Astrocyte of the spinal cord (primary cell): ENCODE measurements at places on chromosomes 13 and 19.

- DNase-seq: no peak
These were observed 574 bp downstream of the SH3GL1 start for GRCh38 chr19:4399812-4400134.

- DNase-seq: no peak
These were observed 35.4 kb downstream of the KL start for GRCh38 chr13:33051632-33052031.

GRCh38 chr19:35059006-35059798 lies 17.7 kb downstream of the HPN start:
- DNase-seq: no peak

DNA sequence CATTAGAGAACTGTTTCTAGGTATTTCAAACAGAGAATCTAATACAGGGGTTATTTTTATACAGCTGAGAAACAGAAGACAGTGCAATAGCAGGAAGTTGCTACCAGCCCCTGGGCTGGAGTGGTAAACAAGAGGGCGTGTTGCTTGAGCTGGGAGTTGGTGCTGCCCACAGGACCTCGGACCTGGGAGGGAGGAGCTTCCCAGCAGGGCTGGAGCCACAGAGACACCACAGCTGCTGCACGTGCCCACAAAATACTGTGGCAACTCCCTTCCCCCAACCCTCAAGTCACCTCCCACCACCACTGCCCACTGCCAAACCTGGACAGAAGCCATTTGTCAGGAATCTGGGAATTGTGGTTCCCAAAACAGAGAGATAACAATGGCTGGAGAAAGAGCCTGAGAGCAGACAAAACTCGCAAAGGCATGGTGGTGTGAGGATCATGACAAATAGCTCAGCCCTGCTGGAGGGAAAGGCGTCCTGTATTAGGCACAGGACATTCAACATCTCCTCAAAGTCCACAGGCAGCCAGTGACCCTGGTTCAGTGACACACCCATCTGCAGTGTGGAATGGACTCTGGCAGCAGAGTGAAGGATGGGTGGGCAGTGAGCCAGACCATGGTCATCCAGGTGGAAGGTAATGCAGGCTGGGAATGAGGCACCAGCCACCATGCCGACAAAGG lies 57.2 kb downstream of the SPATA13 start:
- no peak for DNase-seq

- peak; percentile 34 for DNase-seq
These were observed 483.2 kb downstream of the DIAPH3 start for GRCh38 chr13:59680429-59681024.

DNA sequence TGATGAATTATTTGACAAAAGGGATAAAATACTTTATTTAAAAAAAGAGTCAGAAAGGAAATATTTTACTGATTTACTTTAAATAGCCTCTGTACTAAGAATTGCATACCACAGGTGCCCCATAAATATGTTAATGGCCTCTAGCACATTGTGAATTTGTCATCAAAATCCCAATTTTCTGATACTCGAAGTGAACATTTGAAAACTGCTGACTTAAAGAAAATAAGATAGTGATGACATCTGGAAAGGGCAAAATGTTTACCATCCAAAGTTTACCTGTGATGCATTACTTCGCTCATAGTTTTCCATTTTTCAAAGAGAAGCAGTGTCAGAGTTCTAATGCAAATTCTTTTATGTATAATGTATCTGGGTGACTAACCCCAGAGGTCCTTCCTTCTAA lies 455.4 kb downstream of the KLF5 start:
- no peak for DNase-seq

DNA sequence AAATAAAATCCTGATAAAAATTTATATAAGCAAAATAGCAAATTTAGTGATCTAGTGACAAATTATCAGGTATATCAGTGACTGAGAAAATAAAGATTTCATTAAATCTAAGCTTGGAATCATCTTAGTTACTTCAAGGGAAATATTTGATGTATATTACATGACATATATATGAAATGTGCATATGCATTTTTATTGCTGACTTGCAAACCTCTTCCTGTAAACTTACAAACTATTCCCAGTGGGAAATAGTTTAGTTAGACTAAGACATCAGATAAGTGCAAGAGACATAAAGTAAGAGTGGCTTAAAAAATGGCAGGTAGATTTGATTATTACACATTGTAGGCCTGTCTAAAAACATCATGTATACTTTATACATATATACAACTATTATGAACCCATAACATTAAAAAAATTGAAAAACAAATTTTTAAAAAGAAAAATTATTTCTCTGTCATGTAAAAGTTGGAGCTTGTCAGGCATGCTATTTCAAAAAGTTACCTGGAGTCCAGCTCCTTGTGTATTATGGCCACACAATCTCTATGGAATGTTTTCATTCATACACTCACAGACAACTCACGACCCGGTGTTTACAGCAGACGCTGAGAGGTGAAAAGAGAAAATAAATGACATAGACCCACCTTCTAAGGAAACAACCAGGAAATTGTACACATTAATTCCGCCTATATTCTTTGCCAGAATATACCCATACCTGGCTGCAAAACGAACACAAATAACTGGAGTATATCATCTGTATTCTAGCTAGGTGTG lies 724.5 kb downstream of the SLITRK6 start:
- DNase-seq: no peak

DNA sequence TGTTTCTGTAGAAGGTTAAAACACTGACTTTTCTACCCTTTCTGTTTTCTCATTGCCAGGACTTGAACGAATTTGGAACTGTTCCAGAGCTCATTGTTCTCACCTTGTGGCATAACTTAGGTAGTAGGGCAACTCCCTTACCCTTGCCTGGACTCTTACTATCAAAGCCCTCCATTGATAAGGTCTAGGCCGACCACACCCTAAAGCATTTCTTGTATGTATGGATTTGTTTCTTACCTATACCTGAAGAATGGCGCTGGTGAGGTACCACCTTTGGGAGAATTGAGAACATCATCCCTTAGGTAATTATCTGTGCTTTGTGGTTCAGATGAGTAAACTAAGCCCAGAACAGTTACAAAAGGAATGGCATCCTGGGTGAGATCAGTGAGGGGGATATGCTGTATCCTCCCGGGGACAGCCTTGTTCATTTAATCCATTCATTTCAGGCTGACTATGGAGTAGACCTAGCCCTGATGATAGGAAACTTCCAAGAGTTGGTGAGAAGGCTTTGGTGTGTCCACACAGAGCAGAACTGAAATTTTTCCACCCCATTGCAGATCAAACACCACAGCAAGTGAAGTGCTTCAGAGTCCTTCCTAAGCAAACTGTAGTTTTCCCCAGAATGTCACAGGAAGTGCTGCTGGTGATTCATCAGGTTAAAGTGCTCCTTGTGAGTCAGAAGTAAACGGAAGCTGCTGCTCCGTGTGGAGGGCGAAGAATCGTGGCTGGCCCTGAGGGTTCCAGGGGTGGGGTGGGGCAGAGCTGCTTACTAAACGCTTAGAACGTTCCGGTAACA lies 113.0 kb downstream of the TEX26 start:
- peak; percentile 95 for DNase-seq

GRCh38 chr13:59658738-59659330 lies 504.9 kb downstream of the DIAPH3 start:
- DNase-seq: no peak

DNA sequence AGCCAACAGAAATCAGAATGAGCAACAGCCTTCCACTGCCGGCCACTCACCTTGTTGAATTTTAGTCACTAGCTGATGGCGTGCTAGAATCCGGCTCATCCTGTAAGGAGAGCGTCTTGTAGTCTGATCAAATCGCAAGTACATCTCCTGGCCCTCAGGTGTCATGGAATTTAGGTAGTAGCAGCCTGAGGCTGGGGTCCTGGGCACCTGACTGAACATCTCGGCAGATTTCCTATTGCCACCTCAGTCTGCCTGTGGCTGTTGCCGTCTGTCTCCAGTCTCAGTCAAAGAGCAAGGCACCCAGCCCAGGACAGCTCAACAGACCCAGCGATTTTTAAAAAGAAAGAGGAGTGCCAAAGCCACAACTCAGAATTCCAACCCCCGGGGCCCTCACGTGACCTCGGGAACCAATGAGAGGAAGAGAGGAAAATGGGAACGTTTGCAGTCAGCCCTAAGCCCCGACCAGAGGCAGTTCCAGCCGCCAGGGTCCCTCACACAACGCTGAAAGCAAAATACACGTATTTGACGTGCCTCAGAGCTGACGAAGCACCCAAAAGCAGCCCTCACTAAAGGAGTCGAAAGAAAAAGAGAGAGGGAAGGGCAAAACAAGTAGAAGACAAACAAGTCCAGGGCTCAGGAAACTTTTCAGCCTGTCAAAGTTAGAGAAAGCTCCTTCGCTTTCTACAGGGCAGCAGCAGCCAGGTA lies at the start of gene STARD13:
Gene STARD13 (minus strand): TSS at position 336 of the 705 bp plus-strand sequence. CDS start 117 bp downstream, at position 219.
- peak; percentile 98 for DNase-seq

GRCh38 chr13:48578516-48579164 lies 45.8 kb upstream of the RCBTB2 start:
- no peak for DNase-seq

DNA sequence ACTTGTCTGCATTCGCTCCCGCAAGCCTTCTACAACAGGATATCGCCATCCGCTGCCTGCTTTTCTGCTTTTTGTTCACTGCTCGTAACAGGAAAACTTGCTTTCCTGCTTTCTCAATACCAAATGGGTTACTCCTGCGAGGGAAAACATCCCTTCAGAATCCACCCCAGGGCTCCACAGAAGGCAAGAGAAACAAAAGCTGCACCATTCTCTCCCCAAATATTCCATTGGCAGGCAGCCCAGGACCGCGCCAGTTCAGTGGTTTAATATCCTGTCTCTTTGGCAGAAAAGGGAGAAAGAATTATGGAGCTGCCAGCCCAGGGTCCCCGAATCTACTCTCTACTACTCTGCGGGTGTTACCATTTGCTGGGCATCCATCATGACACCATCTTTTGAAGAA lies 84.7 kb upstream of the DOCK9 start:
- peak; percentile 74 for DNase-seq

GRCh38 chr13:30742901-30743300 lies 7.6 kb downstream of the ALOX5AP start:
- DNase-seq: no peak

GRCh38 chr13:50783066-50783465 lies 60.4 kb downstream of the DLEU7 start:
- no peak for DNase-seq

- peak; percentile 12 for DNase-seq
These were observed 330.5 kb upstream of the KLF12 start for GRCh38 chr13:74464670-74465069.

GRCh38 chr13:43469791-43470190 lies 317.0 kb downstream of the ENOX1 start:
- DNase-seq: peak; percentile 31

DNA sequence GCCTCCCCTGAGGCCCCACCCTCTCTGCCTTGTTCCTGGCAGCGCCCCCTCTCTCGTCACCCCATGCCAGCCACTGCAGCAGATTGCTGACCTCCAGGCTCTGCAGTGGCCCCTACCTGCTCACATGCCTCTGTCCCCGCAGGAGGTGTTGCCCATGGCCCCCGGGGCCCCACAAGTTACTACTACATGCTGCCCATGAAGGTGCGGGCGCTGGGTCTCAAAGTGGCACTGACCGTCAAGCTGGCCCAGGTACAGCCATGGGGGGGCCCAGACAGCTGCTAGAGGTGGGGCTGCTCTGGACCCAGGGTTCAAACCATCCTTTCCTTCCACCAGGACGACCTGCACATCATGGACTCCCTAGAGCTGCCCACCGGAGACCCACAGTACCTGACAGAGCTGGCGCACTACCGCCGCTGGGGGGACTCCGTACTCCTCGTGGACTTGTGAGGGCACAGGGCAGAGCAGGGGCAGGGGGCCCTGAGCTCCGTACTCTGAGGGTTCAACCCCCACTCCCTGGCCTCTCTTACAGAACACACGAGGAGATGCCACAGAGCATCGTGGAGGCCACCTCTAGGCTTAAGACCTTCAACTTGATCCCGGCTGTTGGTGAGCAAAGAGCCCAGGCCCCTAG lies 6.2 kb downstream of the MRPL4 start:
- no peak for DNase-seq

GRCh38 chr13:54165581-54166215 lies 1137.1 kb downstream of the OLFM4 start:
- no peak for DNase-seq

- no peak for DNase-seq
These were observed 11.8 kb upstream of the AKAP8L start for GRCh38 chr19:15430526-15431120.

- DNase-seq: peak; percentile 27
These were observed 54.7 kb downstream of the ZNF787 start for GRCh38 chr19:56066152-56067023.

DNA sequence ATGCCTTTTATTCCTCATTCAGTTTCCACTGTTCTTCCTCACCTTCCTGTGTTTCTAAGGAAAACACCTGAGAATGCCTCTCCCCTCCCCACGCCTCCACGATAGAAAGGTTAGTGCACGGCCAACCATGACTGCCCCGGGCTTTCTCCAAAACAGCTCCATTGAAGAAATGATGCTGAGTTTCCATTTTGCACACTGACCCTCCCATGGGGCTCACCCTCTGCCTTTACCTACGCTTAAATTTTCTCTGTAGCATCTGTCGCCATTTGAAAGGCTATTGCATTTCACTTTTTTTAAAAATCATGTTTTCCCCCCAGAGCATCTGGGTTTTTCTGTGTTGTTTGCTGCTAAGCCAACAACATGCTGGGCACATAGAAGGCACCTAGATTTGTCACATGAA lies 48.2 kb downstream of the ABCC4 start:
- DNase-seq: no peak

- no peak for DNase-seq
These were observed 54.1 kb downstream of the DNAJC15 start for GRCh38 chr13:43077461-43077860.

DNA sequence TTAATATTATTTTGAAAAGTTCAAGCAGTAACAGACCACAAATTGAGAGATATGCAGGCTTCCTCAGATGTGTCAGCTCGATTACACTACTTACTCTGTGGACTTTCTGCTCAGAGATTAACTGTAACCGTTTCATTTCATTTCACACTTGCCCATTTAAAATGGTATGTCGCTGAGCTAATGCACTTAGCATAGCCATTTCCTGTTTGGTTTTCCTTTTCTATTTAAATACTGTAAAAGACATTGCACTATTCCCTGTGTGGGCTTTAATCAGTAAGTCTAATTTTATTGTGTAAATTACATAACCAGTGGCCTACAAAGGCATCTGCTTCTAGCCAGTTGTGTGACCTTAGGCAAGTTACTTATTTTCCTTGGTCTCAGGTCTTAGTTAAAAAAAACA lies 237.6 kb downstream of the LACC1 start:
- DNase-seq: peak; percentile 41

GRCh38 chr19:30696514-30696913 lies 324.3 kb downstream of the ZNF536 start:
- DNase-seq: no peak

DNA sequence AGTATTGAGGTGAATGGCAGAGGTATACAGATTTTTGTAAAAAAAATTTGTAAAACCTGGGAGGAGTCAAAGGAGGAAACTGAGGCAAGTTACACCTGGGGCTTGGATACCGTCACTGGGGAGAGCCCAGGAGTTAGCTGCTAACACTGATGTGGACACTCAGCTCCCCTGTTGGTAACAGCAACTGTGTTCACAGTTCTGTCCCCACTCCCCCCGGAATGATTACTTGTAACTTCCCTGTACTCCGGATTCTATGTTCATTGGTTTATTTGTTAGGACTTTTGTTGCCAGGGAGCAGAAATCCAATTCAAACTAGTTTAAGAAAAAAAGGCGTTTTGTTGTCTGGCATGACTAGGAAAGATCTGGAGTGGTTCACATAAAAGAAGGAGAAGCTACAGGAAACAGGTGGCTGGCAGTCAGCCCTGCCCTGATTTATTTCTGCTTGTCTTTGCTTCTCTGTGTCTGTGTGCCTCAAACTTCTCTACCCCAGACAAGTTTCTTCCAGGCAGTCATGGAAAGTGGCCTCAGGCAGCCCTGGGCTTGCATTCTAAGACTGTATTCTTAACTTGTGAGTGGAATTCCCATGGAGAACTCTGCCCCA lies 2.3 kb upstream of the GPR12 start:
- no peak for DNase-seq

GRCh38 chr19:37803249-37803840 lies 24.0 kb upstream of the ZNF573 start:
- DNase-seq: no peak
